ENCODE measurements at places on chromosomes 6 and 20. TPM values are rescaled to one million over a fixed set of nuclear protein-coding genes. Genes with fewer than 3 reads are reported as not detected.

- no peak overlapping the region for H3K27ac ChIP-seq
- H3K36me3 ChIP-seq = no peaks in the 10 kb centered on the region
- H3K4me1 ChIP-seq = no peaks in the 10 kb centered on the region
Observed at GRCh38 chr6:22412994-22413393, 116.2 kb upstream of the PRL start.

DNA sequence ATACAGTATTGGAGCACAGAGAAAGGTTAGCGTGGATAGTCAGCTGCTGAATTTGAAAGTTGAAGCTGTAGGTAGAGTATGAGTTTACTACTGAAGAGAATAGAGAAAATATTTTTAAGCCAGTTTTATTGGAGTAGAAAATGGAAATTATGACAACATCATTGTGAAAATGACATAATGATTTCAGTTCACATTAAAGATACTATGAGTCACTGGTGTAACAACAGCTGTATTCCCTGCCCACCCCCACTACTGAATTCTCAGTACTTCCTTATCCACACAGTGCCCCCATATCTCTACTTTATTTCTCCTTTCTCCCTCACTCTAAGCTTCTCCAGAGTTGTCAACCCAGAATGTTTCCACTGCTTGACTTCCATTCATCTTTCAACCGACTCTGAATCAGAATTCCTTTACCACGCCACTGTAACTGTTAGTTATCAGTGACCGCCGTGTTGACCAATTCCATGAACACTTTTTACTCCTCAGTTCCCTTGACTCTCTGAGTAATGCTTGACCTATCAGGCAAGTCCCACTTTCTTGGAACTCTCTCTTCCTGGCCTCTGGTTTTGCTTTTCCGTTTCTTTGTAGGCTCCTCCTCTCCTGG is 139.6 kb downstream of the AIG1 start:
- H3K27ac ChIP-seq = no peak overlapping the region
- H3K36me3 ChIP-seq = no peaks in the 10 kb centered on the region
- H3K4me3 ChIP-seq = no peak overlapping the region
- no peaks in the 10 kb centered on the region for H3K4me1 ChIP-seq
- DNase-seq = no peak

DNA sequence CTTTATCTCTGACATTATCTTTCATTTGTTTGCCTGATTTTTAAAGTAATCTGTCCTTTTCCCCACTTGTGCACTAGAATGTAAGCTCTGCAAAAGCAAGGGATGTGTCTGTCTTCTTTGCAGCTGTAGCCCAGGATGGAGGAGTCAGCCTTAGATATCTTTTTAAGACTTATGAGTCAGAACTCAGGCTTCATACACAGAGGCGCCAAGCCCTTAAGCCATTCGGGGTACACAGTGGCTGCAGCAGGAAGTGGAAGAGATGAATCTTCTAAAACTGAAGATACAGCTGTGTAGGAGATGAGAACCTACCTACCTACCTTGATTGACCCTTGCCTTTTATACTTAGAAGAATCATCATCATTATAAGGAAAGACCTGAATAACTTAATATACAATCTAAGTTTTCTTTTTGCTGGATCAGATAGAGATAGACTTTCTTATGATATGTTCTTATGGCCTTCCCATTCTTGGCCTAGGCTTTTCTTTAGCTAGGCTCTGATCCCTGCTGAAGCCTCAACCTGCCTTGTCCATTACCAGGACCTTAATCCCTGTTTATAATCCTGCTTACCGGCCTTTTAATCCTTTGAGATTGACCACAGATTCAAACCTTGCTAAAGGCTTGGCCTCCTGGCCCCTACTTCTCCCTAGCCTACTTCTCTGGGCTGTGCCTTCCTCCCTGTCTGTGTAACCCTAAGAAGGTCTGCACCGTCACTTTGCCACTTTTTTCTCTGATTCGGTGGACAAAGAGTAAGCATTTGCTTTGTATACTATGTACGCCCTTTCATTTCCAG is 304.5 kb downstream of the PRL start:
- no peaks in the 10 kb centered on the region for H3K27me3 ChIP-seq
- DNase-seq = peak; percentile 83
- peak overlapping the region; percentile 15 for H3K27ac ChIP-seq
- peaks cover 28% of the 10 kb centered on the region for H3K4me1 ChIP-seq
- no peak overlapping the region for H3K4me3 ChIP-seq
- no peaks in the 10 kb centered on the region for H3K36me3 ChIP-seq

The SLC22A16 gene
- not detected for total RNA-seq

The MYO6 gene
- total RNA-seq = 33.1 TPM

The HNF4A gene
- not detected for total RNA-seq

The SCRT2 gene
- not detected for total RNA-seq

DNA sequence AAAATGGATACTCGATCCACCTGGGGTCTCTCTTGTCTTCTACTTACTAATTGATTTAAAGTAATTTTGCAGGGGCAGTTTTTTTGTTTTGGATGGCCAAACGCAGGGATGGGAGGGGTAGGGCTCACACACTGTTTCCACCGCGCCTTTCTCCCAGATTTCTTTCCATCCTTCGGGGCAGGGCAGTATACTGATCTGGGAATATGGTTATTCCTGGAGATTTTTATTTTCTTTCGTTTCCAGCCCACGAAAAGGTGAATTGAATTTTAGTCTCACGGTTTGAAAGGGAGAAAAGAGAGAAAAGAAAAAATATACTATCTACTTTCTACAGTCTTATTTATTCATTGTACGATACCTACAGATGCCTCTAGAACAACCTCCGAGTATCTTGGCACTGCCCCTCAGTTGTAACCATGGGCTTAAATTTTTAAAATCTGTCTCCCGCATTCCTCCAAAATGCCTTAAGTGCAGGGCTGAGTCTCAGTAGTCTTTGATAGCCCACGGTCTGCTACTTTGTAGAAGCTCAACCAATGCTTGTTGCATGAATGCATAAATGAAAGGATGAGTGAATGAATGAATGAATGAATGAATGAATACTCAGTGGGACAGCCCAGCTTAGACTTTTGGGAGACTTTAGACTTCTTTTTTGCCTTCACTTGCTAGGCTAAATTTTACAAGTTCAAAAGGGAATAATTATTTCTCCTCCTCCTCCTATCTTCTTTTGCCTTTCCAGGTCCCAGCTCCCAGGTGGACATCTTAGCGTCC is 18.1 kb upstream of the TRIM27 start:
- H3K4me3 ChIP-seq = peak overlapping the region; percentile 86
- H3K27ac ChIP-seq = no peak overlapping the region
- no peaks in the 10 kb centered on the region for H3K4me1 ChIP-seq
- no peaks in the 10 kb centered on the region for H3K27me3 ChIP-seq
- DNase-seq = no peak

DNA sequence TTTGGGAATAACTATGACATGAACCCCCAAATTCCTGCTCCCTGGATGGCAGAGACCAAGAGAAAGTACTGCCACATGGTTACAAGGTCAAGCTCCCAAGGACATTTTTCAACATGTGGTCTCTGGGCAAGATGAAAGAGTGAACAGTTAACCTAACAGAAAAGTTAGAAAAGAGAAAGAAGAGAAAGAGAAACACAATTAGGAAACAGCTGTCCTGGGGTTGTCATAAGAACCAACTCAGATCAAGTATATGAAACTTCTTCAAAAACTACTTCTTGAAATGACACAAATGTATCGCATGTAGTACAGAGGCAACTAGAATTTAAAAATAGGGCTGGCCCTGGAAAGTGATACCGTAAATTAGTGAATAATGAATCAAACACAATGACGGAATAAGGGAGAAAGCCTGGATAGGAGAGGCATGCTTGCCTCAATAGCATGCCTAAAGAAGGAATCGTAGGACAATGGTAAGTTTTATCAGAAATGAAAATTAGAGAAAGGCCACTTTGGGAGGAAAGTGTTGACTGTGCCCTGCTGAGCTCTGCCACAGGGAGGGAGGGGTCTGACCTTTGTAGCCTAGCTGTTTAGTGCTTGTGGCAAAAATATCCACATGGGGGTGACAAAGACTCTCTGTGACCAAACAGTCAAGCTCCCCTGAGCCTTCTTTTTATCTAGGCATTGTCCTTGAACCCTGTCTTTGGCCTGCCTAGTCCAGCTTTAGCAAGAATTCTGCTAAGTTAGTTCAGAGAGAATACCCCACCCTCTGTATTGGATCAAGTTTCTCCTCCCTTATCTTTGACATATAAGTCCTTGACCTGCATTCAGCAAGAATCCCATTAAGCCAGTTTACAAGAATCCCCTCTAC is 4.3 kb upstream of the DCBLD1 start:
- no peak overlapping the region for H3K4me3 ChIP-seq
- H3K27me3 ChIP-seq = no peaks in the 10 kb centered on the region
- H3K4me1 ChIP-seq = peaks cover 7% of the 10 kb centered on the region
- no peak for DNase-seq

DNA sequence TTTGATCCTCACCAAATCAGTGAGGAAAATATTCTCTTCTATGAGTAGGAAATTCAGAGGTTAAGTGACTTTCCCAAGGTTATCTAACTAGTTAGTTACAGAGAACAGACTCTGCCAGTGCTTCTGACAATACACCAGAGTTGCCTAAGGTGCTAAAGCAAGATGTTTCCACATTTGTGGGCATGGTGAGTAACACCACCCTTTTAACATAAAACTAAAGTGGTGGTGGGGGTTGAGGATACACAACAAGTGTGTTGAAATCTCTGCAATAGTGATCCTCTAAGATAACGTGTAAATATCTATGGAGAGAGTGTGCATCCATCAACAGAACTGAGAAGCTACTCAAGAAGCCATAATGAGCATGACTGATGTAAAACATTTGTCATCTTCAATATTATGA is 11.7 kb downstream of the VNN2 start:
- H3K27me3 ChIP-seq = no peaks in the 10 kb centered on the region
- no peaks in the 10 kb centered on the region for H3K36me3 ChIP-seq
- no peak for DNase-seq
- no peaks in the 10 kb centered on the region for H3K4me1 ChIP-seq

The KCNG1 gene
- 45.9 TPM for total RNA-seq

- DNase-seq = no peak
- no peak overlapping the region for H3K4me3 ChIP-seq
- H3K27me3 ChIP-seq = no peaks in the 10 kb centered on the region
- H3K4me1 ChIP-seq = no peaks in the 10 kb centered on the region
- H3K27ac ChIP-seq = no peak overlapping the region
Observed at GRCh38 chr20:11861479-11861878, 56.2 kb upstream of the BTBD3 start.

GRCh38 chr6:38034274-38034914 is 214.9 kb downstream of the ZFAND3 start:
- no peaks in the 10 kb centered on the region for H3K27me3 ChIP-seq
- peak; percentile 44 for DNase-seq
- H3K4me3 ChIP-seq = no peak overlapping the region

The HDAC2 gene
- 173 TPM for total RNA-seq

- H3K4me1 ChIP-seq = no peaks in the 10 kb centered on the region
- no peaks in the 10 kb centered on the region for H3K36me3 ChIP-seq
- peaks cover 2% of the 10 kb centered on the region for H3K27me3 ChIP-seq
- no peak overlapping the region for H3K27ac ChIP-seq
Observed at GRCh38 chr20:58612121-58612691, 38.9 kb upstream of the STX16 start.

- H3K27me3 ChIP-seq = no peaks in the 10 kb centered on the region
- H3K27ac ChIP-seq = no peak overlapping the region
- H3K4me3 ChIP-seq = no peak overlapping the region
- no peaks in the 10 kb centered on the region for H3K36me3 ChIP-seq
- no peak for DNase-seq
- peaks cover 24% of the 10 kb centered on the region for H3K4me1 ChIP-seq
Observed at GRCh38 chr6:15401120-15401519, 155.3 kb downstream of the JARID2 start.

DNA sequence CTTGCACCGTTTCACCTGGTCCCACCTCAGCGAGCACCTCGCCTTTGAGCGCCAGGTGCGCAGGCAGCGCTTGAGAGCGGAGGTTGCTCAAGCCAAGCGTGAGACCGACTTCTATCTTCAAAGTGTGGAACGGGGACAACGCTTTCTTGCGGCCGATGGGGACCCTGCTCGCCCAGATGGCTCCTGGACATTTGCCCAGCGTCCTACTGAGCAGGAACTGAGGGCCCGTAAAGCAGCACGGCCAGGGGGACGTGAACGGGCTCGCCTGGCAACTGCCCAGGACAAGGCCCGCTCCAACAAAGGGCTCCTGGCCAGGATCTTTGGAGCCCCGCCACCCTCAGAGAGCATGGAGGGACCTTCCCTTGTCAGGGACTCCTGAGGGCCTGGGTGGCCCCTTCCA is 1.5 kb downstream of the ABT1 start:
- DNase-seq = no peak
- no peak overlapping the region for H3K27ac ChIP-seq
- H3K4me1 ChIP-seq = peaks cover 17% of the 10 kb centered on the region
- H3K27me3 ChIP-seq = peaks cover 3% of the 10 kb centered on the region
- peak overlapping the region; percentile 99 for H3K4me3 ChIP-seq
- peaks cover 17% of the 10 kb centered on the region for H3K36me3 ChIP-seq

The RFX6 gene
- not detected for total RNA-seq

The RNF182 gene
- total RNA-seq = 8.3 TPM

DNA sequence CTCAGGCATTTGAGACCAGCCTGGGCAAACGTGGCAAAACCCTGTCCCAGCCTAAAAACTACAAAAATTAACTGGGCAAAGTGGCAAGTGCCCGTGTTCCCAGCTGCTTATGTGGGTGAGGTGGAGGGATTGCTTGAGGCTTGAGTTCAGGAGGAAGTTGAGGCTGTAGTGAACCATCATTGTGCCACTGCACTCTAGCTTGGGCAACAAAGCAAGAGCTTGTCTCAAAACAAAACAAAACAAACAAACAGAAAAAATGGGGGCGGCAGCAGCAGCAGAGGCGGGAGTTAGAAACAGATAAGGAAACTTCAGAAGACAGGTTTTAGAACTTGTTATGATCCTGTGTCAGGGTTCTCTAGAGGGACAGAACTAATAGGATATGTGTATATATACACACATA is 49.0 kb downstream of the SCAF8 start:
- no peaks in the 10 kb centered on the region for H3K4me1 ChIP-seq
- DNase-seq = no peak
- no peaks in the 10 kb centered on the region for H3K27me3 ChIP-seq
- peaks cover 4% of the 10 kb centered on the region for H3K36me3 ChIP-seq
- H3K4me3 ChIP-seq = no peak overlapping the region

GRCh38 chr6:42125231-42125630 is 17.2 kb downstream of the C6orf132 start:
- H3K27me3 ChIP-seq = no peaks in the 10 kb centered on the region
- no peaks in the 10 kb centered on the region for H3K4me1 ChIP-seq
- no peak for DNase-seq
- no peak overlapping the region for H3K27ac ChIP-seq

The TRIM31 gene
- not detected for total RNA-seq

GRCh38 chr6:56386717-56387116 is 139.3 kb upstream of the COL21A1 start:
- H3K4me3 ChIP-seq = no peak overlapping the region
- no peaks in the 10 kb centered on the region for H3K36me3 ChIP-seq
- no peak for DNase-seq
- no peak overlapping the region for H3K27ac ChIP-seq
- no peaks in the 10 kb centered on the region for H3K4me1 ChIP-seq

- no peak overlapping the region for H3K4me3 ChIP-seq
- H3K27me3 ChIP-seq = no peaks in the 10 kb centered on the region
- H3K36me3 ChIP-seq = no peaks in the 10 kb centered on the region
- no peak for DNase-seq
Observed at GRCh38 chr20:4434681-4435080, 287.0 kb upstream of the PRND start.

Data from astrocyte (in vitro differentiated cells and primary cell).